Activated T-helper 17 cell treated with anti-CD3 and anti-CD28 coated beads, Interleukin-2, amount 50 U/mL, for 72 hours (primary cell): ENCODE measurements at places on chromosomes 3 and 15. TPM values are rescaled to one million over a fixed set of nuclear protein-coding genes. Genes with fewer than 3 reads are reported as not detected.

DNA sequence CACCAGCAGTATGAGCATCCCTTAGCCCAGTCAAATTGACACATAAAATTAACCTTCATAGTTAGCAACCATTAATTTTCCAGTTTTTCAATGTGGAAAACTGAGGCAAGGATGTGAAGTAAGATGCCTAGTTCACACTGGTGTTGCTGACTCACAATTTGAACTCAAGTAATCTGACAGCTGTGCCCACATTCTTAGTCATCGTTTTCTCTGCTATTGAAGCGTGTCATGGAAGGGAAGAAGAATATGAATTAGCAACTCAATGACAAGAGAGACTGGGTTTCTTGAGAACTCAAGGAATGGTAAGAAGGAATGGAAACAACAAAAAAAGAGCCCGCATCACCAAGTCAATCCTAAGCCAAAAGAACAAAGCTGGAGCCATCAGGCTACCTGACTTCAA lies 261.4 kb downstream of the EPHA3 start:
- no peak for ATAC-seq

The DCLK3 gene
- total RNA-seq = not detected

GRCh38 chr15:90790561-90790960 lies 73.4 kb downstream of the BLM start:
- ATAC-seq = no peak

DNA sequence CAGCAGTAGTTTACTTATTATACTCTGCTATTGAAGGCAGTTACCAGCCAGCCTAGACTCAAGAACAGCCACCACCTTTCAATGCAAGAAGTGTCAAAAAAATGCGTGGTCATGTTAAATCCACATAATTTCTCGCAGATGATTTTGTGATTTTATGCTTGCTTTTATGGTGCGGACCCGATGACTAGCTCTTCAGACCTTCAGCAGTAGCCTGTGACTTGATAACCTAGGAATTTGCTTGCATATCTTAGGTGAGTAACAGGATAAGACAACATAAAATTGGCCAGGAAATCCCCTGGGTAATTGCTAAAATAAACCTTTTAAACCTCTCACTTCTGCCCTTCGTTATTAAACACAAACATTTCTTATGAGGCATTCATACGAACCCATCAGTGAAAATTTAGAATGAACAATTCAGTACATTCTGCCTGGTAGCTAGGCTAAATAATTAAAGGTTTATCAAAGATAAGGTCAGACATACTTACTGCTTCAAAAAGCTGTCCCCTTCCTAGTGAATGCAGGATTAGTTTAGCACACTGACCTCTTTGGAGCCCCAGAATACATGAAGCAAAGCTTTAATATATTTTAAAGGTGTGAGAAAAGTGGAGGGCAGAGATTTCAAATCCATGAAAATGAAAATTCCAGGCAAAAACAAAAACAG lies 798.8 kb downstream of the OTOL1 start:
- no peak for ATAC-seq

- peak; percentile 59 for ATAC-seq
These were observed 380 bp upstream of the ALS2CL start for GRCh38 chr3:46693892-46694226.

The GRM2 gene
- 0.45 TPM for total RNA-seq

GRCh38 chr15:89829161-89829560 lies 14.5 kb upstream of the ANPEP start:
- no peak for ATAC-seq

DNA sequence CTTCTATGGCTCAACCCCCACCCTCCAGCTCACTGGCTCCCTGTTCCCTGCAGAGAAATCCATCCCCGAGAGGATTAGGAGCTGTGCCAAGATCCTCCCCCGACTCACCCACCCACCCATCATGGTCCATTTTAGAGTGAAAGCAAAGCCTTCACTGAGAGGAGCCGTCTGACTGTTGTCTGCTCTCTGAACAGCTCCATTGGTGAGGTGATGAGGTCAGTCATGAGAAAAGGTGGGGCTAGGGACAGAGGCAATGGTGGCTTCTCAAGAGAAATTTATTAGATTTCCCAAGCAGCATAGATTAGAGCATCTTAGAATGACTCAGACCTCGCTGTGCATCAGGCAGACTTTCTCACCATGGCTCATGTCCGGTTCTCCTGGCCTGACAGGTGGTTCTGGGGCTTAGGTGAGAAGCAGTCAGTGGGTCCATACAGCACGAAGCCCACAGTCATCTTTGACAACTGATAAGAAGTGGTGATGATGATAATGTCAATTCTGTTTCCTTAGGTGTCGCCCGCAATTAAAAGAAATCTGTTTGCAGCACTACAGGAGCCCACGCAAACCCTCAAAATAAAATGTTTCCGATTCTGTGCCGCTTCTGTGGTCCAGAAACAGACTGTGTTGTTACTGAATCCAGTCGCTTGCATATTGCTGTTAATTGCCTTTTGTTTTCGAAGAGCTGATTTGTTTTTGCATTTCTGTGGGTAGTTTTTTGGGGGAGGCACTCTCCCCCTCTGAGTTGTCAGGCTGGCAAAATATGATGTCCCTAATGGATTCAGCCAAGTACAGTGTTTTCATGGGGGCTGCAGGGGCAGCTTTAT lies 24.8 kb upstream of the RHO start:
- no peak for ATAC-seq

DNA sequence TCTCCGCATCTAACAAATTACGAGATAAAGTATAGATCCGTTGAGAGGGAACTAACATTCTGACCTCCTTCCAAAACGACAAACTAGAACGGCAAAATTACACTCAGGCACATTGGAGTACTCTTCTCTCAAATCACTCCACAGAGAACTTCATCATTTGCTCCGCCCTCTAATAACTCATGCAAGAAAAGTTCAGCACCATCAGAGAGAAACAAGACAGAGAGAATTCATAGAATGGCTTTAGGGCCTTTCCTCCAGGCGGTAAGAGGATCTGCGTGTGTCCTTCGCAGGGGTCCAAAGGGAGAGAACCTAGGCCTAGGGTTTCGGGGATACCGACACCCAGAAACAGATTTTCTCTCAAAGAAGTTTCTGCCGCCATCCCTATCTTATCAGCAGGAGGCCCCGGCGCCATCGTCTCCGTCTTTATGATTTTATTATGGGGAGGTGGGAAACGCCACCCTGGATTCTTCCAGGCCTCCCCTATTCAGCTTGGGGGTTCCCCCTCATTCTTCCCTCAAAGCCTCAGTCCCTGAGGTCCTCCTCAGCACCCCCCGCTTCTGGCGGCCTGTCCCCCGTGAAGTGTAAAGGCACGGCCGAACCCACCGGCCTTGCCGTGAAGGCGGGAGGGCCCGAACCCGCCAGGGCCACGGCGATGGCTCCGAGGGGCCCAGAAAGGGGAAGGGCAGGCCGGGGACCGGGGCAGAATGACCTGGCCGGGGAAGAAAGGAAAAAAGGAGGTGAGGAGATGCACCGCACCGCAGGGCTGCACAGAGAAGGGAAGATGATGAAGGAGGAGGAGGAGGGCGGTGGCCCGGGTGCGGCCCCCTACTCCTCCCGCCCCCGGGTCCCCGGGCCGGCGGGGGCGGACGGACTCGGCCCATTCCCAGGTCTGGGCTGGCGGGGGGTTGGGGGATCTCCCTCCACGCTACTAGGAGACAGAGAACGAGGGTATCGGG lies 768 bp downstream of the UBXN7 start:
- ATAC-seq = peak; percentile 33

DNA sequence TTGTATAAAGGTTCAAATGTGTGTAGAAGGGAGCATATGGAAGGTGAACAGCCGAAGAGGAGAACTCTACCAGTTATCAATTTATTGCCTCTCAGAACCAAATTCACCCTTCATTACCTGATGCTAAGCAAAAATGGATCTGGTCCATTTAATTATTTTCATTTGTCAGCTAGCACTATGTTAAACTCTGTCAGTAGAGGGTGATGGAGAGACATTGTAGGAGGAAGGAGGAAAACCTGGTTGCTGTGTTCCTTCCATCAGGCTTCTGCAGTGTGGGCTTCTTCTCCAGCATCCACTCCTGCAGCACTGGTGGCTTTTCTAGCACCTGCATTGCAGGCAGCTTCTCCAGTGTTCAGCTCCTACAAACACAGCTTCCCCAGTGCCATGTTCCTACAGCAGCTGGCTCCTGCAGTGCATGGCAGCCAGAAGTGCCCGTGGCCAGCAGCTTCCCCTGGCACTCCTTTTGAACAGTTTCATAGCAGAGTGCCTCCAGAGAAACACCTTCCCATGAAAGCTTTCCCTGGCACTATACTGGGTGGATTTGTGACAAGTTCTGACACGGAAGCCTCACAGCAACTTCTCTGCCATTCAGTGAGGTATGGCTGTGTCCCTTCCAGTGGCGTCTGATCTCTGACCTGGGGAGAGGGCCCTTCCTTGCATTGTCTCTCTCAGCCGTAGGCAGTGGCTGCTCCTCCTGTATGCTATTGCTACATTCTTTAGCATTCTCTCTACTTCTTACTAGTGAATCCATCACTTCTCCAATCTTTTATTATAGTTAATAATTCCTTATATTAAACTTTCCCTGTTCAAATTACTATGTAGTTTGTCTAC lies 14.6 kb upstream of the IL17RD start:
- ATAC-seq = no peak

The EXD1 gene
- 0.16 TPM for total RNA-seq

DNA sequence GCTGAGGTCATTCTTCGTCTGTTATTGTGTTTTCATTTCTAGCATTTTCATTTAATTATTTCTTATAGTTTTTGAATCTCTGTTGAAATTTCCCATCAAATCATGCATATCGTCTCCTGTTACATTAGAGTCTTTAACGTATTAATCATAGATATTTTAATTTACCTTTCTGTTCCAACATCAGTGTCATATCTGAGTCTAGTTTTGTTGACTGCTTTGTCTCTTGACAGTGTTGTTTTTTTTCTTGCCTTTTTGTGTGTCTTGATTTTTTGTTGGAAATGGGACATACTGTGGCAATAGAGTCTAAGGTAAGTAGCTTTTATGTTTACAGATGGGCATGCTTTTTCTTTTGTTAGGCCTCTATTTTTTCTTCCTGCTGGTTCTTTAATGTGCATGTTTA lies 286.8 kb upstream of the THRB start:
- no peak for ATAC-seq

GRCh38 chr3:151305060-151305774 lies 11.4 kb downstream of the GPR87 start:
- peak; percentile 76 for ATAC-seq

The TRPM1 gene
- total RNA-seq = not detected

DNA sequence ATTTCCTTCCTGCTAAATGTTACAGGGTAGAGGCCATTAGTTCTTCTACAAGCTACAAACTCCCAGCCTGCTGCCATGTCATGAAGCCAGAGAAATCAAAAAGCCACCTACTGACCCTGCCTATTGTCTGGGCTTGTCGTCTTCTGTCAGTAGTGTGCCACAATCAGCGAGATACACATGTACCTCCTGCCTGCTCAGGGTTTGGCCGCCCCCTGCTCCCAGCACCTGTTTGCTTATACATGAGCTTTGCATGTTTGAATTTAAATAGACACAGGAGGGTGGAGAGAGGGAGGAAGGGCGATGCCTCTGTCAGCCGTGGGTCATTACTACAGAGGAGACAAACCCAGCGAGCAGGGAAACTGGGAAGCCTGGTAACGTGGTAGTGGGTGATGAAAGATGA lies 106.1 kb downstream of the ROBO2 start:
- no peak for ATAC-seq
